T-helper 1 cell (primary cell): ENCODE measurements at places on chromosomes 5 and 9.

- DNase-seq = no peak
These were observed 29.3 kb upstream of the CRB2 start for GRCh38 chr9:123326662-123327093.

GRCh38 chr9:124465736-124466135, 15.5 kb downstream of the ADGRD2 start:
- DNase-seq = no peak

GRCh38 chr5:67693956-67694809, 497.6 kb upstream of the CD180 start:
- no peak for DNase-seq

GRCh38 chr9:35293376-35293964, 131.7 kb downstream of the UNC13B start:
- no peak for DNase-seq

DNA sequence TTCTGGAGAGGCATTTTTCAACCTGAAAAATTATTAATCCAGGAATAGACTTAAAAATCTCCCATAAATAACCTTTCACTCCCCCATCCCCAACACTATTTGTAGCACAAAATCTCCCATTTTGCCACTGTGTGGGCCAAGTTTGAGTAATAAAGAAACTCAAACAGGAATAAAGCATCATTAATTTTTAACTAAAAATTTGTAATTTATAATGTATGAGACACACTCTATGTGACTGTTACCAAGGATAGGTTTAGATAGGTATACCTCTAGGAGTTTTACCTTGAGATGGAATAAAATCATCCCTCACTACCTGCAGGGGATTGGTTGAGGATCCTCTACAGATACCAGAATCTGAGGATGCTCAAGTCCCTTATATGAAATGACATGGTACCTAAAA, 30.1 kb downstream of the CHD1 start:
- DNase-seq = no peak

GRCh38 chr5:103389357-103389756, 130.8 kb downstream of the MACIR start:
- DNase-seq = no peak

DNA sequence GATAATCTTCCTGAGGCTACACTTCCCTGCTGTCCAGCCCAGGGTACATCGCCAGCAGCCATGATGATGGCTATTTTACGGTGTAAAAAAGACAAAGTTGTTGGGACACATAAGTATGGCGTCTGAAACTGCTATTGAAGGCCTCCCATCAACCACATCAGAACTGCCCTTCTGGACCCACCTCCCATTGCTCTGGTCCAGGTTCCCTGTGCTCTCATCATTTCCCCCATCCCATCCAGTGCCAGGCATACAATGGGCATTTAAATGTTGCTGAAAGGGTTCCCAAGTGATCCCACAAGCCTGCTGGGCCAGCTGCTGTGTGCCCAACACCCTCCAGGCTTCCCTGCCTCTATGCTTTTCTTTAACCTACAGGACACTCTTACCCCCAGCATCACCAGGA, 10.6 kb downstream of the IL9 start:
- no peak for DNase-seq

DNA sequence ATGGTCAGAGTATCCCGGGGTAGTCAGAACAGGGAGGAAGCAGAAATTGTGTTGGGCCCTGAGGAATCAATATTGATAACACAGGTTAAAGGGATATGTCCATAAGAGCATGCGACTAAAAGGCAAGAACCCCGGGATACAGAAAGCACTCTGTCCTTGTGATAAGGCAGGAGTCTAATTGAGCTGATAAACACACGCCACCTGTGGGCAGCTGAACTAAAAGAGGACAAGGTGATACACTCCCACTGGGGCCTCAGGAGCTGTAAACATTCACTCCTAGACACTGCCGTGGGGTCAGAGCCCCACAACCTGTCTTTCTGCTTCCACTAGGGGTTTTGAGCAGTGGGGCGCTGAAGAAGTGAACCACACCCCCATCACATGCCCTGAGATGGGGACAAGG, 144.7 kb upstream of the MPDZ start:
- no peak for DNase-seq

DNA sequence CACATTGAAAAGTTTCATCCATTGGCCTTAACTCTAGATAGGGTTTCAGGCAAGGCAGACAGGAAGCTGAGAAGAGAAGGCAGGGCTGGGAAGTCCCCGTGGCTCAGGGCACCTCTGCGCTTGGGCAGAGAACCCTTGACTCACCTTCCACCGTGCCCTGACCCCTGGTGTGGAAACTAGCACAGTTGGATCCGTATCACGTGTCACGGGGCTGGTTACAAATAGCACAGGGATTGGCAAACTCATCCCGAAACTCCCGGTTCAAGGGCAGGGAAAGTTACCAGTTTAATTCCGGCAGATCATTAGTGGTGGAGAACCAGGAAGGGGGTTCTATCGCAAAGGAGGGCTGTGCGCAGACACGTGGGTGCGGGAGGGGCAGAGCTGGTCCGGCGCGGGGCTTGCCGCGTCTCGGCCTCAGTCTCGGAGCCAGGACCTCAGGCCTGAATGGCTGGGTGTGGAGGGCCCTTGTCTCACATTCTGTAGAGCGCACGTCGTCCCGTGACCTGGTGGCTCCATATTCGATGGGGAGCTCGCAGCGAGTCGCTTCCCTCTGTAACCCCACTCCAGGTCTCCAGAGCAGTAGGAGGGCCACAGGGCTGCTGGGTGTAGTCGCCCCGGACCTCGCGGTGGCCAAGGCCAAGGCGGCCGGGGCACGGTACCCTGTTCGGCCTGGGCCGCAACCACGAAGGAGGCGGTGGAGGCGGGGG, 771 bp upstream of the TMEM171 start:
- DNase-seq = no peak

GRCh38 chr9:81814794-81815464, 113.3 kb upstream of the SPATA31D4 start:
- DNase-seq = no peak

GRCh38 chr5:74526111-74526510, 114.4 kb downstream of the ENC1 start:
- DNase-seq = no peak

GRCh38 chr5:14781106-14781505, 90.5 kb downstream of the ANKH start:
- DNase-seq = no peak

GRCh38 chr9:18456624-18457237, 17.2 kb upstream of the ADAMTSL1 start:
- DNase-seq = no peak

- DNase-seq = no peak
These were observed 50.7 kb upstream of the GRHPR start for GRCh38 chr9:37371565-37372464.

DNA sequence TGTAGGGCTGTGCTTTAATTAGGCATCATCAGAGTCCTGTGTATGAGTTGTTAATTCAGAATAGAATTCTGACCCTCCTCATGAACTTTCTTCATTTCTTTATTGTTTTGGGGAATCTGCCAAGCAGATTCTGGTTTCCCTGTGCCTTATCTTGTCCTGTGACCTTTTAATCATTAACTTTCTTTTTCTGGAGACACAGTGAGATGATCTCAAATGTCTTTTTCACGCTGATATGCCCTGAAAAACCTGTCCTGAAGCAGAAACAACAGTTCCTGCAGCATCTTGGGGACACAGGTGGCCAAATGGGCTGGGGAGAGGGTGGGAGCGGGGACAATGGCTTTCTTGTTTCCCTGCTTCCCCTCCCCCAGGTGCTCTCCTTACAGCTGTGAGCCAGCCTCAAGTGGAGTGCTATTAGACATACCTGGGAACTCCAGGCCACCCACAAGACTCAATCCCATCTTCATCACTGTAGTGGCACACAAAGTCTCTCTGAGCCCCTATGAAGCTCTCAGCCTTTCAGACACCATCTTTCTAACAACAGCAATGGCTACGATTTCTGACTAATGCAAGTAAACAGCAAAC, 213.8 kb downstream of the ATP10B start:
- DNase-seq = no peak

DNA sequence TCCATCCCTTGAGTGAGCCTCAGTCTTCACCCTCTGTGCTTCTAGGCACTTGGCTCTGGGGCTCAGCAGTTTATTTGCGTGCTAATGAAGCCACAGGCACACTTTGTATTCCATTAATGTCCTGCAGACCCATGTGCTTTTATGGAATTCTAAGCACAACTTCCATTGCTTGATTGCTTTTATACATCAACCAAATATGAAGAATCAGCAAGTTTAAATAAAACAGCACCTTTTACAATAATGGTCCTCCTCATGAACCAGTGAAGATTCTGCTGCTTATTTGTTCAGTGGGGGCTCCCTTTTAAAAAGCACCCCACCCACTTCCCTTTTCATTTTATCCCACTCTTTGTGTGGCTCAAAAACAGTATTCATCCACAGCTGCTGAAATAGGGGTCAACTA, 60.2 kb downstream of the DCP2 start:
- DNase-seq = no peak

DNA sequence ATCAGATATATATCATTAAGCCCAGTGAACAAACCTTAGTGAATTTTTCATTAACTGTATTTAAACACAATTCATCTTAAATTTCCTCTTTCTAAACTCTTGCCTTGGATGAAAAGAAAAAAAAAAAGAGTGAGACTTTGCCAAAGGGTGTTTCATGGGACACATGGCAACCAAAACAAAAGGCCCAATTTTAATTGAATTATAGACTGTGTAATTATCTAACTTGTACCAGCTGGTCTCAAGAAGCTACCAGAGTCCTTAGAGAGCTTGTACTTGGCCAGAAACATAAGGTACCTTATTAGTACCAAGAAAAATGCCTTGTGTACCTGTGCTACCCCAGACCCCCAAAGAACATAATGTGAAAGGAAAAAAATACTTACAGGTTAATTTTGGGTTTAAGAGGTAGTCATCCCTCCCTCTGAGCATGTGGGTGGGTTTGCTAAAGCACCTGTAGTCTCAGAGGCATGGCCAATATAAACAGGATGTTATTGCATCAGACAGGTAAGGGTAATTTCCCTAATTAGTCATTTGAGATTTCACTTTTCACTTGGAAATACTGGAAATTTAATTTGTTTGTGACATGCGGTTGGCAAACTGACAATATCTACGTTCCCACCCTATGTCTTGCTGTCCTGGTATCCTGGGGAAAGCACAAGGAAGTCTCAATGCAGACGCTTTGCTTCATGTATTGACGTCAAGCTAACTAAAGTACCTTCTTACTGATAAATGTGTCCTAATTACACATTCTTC, 90.1 kb downstream of the SNCAIP start:
- no peak for DNase-seq

- DNase-seq = no peak
These were observed 14.3 kb downstream of the IRF1 start for GRCh38 chr5:132475987-132476875.

DNA sequence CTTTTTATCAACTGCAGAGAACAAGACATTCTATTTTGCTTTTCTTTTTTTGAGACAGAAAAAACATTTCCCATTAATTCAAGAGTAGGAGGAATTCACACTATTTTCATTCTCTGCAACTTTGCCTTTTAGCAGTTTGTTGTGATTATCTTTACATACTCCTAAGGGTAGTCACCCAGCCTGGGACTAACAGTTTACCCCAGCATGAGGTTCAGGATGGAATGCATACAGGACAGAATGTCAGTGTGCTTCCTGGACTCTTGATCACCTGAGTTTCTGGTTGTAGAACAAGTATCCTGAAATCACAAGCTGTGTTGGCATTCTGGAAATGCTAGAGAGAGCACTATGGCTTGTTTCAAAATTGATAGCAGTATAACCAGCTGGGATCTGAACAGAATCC, 368.1 kb downstream of the KIF4B start:
- DNase-seq = no peak

DNA sequence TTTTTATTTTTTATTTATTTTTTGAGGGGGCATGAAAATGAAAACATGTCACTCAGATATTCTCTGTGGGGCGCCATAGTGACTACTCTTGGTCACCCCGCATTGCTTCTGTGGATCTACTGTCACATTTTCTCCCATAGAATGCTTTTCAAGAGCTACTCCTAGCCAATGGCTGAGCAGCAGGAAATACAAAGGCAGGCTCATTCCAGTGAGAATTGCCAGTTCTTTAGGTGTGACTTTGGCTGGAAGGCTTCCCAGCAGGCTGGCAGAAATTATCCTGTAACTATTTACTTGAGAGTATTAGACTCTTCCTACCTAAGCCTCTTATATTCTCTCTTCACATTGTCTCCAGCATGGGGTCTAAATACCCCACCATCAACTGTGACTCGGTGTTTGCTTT, 21.0 kb upstream of the PTPRD start:
- no peak for DNase-seq

DNA sequence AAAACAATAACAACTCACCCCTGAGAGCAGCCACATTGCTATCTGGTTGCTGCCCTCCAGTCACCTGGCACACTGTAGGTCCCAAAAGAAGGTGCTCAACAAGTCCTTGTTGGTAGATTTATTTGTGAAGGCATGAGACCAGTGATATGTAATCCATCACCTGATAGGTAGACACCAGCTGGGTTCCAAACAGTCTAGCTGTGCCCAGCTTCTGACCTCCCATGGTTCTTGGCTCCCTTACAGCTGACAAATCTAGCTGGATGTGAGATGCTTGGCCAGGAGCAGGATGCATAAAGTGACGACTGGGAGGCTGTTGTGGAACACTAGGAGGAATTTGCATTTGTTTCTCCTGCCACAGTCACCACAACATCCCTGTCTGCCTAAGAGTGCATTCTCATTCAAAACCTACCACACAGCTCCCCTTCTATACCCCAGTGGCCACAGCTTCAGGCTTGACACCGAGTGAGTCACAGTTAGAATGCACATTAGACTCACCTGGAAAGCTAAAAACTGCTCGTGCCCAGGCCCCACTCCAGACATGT, 7.8 kb upstream of the VLDLR start:
- no peak for DNase-seq

- no peak for DNase-seq
These were observed 14.7 kb upstream of the CFAP157 start for GRCh38 chr9:127692071-127692470.

DNA sequence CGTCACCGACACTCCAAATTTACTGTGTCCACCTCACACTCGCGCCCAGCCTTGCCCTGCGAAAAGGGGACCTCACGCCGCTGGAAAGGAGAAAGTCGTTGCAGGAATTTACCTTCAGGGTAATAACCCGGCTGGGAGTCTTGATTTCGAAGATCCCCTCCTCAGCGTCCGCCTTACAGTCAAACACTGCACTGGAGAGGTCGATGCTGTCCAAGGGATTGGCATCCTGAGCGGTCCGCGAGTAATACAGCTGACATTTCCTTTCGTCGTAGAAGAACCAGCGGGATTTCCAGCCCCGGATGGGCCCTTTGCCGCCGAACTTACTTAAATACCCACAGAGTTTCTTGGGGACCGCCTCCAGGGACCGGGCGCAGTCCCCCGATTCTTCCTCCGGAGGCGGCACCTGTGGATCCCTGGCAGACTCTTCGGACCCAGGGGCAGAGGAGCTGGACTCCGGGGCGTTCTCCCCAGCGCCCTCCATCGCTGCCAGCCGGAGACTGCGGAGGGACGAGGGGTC, 330 bp downstream of the TBC1D2 start:
- DNase-seq = no peak

- DNase-seq = no peak
These were observed 325.7 kb downstream of the SLF1 start for GRCh38 chr5:94944160-94944559.
